Endodermal cell (in vitro differentiated cells): ENCODE measurements at places on chromosomes 2 and 18. TPM values are rescaled to one million over a fixed set of nuclear protein-coding genes. Genes with fewer than 3 reads are reported as not detected.

DNA sequence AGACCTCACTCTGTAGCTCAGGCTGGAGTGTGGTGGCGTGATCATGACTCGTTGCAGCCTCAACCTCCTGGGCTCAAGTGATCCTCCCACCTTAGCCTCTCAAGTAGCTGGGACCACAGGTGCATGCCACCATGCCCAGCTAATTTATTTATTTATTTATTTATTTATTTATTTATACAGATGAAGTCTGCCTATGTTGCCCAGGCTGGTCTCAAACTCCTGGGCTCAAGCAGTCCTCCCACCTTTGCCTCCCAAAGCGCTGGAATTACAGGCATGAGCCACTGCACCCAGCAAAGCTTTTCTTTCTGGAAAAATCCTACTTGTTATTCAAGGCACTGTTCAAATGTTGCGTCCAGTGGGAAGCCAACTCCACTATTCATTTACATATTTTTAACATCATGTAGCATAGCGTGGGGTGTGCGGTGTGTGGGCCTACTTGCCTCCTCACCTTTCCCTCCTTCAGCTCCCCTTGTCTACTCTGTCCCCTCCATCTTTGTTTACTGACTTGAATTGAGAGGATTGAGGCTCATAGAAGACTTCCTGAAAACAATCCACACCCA lies 6.8 kb upstream of the RHOB start:
- peaks cover 7% of the 10 kb centered on the region for H3K27me3 ChIP-seq
- no peak overlapping the region for H3K4me3 ChIP-seq
- peaks cover 4% of the 10 kb centered on the region for H3K4me1 ChIP-seq
- H3K36me3 ChIP-seq: no peaks in the 10 kb centered on the region
- no peak overlapping the region for H3K27ac ChIP-seq
- peak; percentile 7 for DNase-seq

INHA gene
- 0.95 to 12.5 TPM (median 1.5 TPM) in 3 replicates for total RNA-seq

DNA sequence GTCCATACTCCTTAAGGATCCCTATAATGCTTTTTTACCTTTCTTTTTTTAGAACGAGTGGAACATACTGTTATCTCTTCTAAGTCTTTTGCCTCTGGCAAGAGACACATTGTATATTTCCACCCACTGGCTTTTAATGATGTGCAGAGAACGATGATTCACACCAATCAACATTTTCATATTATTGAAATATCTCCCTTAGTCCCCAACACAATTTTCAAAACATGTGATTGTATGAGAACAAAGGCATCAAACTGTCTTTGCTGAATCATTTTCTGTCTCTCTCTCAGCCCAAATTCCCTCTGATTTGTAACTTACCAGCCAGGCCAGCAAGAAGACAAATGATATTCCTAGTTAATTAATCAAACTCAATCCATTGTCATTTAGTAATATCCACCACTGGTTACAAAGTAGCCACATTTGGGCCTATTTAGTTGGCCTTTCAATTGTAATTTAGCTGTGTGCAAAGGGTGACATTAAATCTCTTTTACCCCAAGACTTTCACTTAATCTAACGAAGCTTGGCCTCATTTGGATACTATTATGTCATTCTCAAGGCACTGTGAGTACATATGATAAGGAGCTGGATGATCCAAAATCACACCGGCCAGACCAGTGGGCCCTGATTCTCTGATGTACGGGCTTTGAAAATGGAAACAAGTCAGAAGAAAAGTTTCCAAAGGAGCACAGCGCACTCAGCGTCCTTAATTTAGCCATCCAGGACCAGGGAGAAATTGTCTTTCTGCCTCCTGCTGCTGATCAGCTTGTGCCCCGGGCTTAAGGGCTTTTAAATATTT lies 185.1 kb downstream of the SCG2 start:
- DNase-seq: no peak
- no peaks in the 10 kb centered on the region for H3K4me1 ChIP-seq
- H3K4me3 ChIP-seq: no peak overlapping the region
- no peak overlapping the region for H3K27ac ChIP-seq
- H3K36me3 ChIP-seq: no peaks in the 10 kb centered on the region
- H3K27me3 ChIP-seq: peaks cover 10% of the 10 kb centered on the region

DNA sequence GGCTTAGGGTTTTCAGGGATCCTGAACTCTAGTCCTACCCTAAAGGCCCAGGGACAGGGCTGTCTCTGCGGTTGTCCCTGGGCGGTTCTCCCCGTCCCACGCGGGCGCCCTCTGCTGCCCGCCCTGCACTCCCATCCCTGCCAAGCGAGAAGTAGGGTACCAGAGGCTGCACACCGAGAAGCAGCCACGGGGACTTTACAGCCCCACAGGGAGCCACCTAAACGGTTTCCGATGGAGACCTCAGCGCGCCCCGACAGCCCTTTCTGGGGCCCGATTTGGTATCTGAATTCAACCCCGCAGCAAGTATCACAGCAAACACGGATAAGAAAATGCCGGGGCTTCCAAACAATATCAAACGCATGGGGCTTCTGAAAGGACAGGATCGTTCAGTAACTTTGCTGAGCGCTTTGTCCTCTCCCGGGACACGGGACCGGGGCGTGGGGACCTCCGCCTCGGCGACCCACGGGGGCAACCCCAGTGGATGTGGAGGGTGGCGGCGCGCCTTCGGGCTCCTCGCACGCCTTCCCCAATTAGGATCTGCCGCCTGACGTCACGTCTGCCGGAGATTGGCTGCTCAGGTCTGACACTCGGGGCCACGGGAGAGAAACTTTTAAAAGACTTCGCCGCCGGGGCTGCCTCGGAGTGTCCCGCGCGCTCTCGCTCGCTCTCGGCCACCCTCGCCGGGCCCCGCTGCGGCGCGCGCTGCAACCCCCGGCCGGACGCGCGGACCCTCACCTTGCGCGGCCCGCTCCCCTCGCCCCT lies at the start of gene LTBP1:
LTBP1 (plus strand) TSS at position 640 of the 762 bp plus-strand sequence. CDS start 372 bp downstream, outside the sequence.
- H3K4me1 ChIP-seq: no peaks in the 10 kb centered on the region
- DNase-seq: peak; percentile 89
- H3K36me3 ChIP-seq: no peaks in the 10 kb centered on the region
- H3K27ac ChIP-seq: no peak within 1 kb of the TSS
- H3K4me3 ChIP-seq: peak within 1 kb of the TSS; percentile 93

GRCh38 chr18:1751249-1751648 lies 820.1 kb downstream of the METTL4 start:
- no peaks in the 10 kb centered on the region for H3K4me1 ChIP-seq
- DNase-seq: no peak
- H3K27me3 ChIP-seq: no peaks in the 10 kb centered on the region
- H3K27ac ChIP-seq: no peak overlapping the region
- no peaks in the 10 kb centered on the region for H3K36me3 ChIP-seq

ATP8B1 gene
- total RNA-seq: 0.74 to 4.1 TPM (median 1.7 TPM) in 3 replicates

- H3K27ac ChIP-seq: no peak overlapping the region
- peaks cover 4% of the 10 kb centered on the region for H3K27me3 ChIP-seq
These were observed 227.1 kb downstream of the ANAPC1 start for GRCh38 chr2:111656894-111657293.

LYPD6B gene
- 12.6 and 12.8 TPM in 2 replicates for total RNA-seq

- no peaks in the 10 kb centered on the region for H3K36me3 ChIP-seq
- no peak overlapping the region for H3K27ac ChIP-seq
- no peak overlapping the region for H3K4me3 ChIP-seq
- no peaks in the 10 kb centered on the region for H3K4me1 ChIP-seq
- no peak for DNase-seq
These were observed 46.0 kb downstream of the ADCY3 start for GRCh38 chr2:24874035-24874434.

- H3K27me3 ChIP-seq: no peaks in the 10 kb centered on the region
- no peaks in the 10 kb centered on the region for H3K4me1 ChIP-seq
- no peaks in the 10 kb centered on the region for H3K36me3 ChIP-seq
- no peak overlapping the region for H3K4me3 ChIP-seq
- DNase-seq: no peak
These were observed 40.0 kb upstream of the BIN1 start for GRCh38 chr2:127146820-127147502.

STK11IP gene
- 25.4 to 34.1 TPM (median 31.1 TPM) in 3 replicates for total RNA-seq

DNA sequence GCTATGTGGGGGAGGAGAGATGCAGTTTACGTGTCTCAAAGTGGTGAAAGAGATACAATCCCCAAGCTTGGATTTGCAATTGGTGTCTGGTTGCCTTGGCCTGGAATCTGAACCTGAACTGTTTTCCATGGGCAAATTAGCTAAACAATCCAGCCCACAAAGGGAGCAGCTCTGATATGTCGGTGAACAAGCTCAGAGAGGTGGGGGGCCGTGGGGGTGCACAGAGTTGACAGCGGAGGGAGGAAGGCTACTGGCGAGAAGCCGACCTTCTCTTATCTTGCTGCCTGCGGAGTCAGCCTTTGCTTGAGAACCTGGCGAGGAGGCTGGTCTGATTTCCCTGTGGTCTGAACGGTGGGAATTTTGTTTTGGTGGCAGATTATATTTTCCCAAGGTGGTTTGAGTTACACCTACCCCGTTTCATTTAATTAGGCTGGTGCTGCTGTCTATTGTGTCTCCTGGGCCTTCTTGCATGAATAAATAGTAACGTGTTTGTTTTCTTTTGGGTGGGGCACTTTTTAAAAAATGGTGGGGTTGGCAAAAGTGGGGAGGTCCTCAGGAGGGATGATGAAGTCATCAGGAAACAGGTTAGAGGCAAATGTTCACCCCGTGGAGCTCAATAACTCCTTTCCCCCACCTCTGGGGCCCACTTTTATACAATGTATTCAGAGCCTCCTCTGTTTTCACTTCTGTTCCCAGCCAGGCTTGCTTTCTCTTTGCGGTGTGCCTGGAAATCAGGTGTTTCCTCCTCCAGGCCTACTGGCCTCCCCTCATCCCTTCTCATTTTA lies 80.9 kb upstream of the IGFBP5 start:
- no peaks in the 10 kb centered on the region for H3K36me3 ChIP-seq
- no peaks in the 10 kb centered on the region for H3K4me1 ChIP-seq
- no peak overlapping the region for H3K4me3 ChIP-seq
- no peak for DNase-seq
- H3K27me3 ChIP-seq: no peaks in the 10 kb centered on the region

EFHD1 gene
- 6.4 and 6.8 TPM in 2 replicates for total RNA-seq

DNA sequence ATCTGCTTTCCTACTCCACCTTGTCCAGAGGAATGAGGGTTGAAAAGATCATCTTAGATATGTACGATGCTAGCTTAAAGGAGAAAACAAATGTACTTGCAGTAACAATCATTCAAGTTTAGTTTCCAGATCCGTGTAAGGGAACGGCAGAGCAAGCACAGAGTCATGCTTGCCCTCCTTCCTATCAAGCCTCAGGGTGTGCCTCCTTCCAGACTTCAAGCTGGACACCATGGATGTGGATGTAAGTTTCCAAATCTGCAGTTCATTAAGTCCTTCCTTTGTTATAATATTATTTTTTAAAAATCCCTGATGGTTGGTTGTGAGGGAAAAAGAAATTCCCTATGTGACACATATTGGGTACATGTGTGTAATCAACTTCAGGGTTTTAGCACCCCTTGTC lies 238.9 kb upstream of the NT5C1B start:
- no peak overlapping the region for H3K27ac ChIP-seq
- peaks cover 19% of the 10 kb centered on the region for H3K4me1 ChIP-seq
- DNase-seq: no peak

GRCh38 chr2:218806346-218806978 lies 24.5 kb downstream of the CYP27A1 start:
- no peaks in the 10 kb centered on the region for H3K27me3 ChIP-seq
- H3K36me3 ChIP-seq: peaks cover 2% of the 10 kb centered on the region
- no peak for DNase-seq
- H3K27ac ChIP-seq: no peak overlapping the region
- peaks cover 6% of the 10 kb centered on the region for H3K4me1 ChIP-seq
- H3K4me3 ChIP-seq: no peak overlapping the region

GRCh38 chr2:179932786-179933185 lies 71.4 kb upstream of the ZNF385B start:
- no peak overlapping the region for H3K4me3 ChIP-seq
- H3K36me3 ChIP-seq: no peaks in the 10 kb centered on the region
- DNase-seq: no peak
- no peaks in the 10 kb centered on the region for H3K4me1 ChIP-seq
- H3K27ac ChIP-seq: no peak overlapping the region

MEX3C gene
- 68.4 and 70.2 TPM in 2 replicates for total RNA-seq

DNA sequence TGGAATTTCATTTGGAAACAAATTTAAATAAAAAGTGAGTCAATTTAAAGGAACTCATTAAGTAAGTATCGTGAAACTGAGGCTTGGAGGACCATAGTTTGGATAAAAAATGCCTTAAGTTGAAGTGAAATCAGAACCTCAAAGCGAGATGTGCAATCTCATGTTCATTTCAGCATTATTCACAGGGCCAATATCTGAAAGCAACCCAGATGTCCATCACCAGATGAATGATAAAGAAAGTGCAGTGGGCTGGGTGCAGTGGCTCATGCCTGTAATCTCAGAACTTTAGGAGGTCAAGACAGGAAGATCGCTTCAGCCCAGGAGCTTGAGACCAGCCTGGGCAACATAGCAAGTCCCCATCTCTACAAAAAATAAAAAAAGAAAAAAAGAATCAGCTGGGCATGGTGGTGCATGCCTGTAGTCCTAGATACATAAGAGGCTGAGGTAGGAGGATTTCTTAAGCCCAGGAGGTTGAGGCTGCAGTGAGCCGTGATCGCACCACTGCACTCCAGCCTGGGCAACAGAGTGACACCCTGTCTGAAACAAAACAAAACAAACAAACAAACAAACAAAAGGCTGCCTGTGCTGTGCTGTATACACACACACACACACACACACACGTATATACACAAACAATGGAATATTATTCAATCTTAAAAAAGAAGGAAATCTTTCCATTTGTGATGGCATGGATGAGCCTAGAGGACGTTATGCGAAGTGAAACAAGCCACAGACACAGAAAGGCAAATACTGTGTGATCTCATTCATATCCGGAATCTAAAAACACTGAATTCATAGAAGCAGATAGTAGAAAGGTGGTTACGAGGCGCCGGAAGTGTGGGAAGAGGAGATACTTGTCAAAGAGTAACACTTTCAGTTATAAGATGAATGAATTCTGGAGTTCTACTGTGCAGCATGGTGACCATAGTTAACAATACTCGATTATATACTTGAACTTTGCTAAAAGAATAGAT lies 14.5 kb downstream of the SH3RF3 start:
- peaks cover 7% of the 10 kb centered on the region for H3K4me1 ChIP-seq
- peaks cover 4% of the 10 kb centered on the region for H3K27me3 ChIP-seq

DNA sequence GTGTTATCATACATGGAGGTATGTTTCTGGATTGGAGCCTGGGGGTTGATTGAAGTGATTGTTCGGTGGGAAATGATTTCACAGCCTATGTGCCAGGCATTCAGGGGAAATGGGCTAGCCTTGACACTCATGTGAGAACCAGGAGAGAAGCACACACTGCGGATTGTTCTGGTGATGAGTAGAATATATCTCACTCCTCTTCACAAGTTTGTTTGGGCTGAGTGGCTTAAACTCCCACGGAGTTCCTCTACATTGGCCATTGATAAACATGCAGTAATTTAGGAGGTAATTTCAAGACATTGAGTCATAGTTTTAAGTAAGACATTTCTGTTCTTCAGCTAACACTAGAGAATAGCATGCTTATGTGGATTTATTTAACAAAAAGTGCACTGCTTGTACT lies 498.9 kb upstream of the NETO1 start:
- H3K36me3 ChIP-seq: no peaks in the 10 kb centered on the region
- no peak overlapping the region for H3K4me3 ChIP-seq
- no peaks in the 10 kb centered on the region for H3K27me3 ChIP-seq
- H3K27ac ChIP-seq: no peak overlapping the region
- no peaks in the 10 kb centered on the region for H3K4me1 ChIP-seq
- no peak for DNase-seq

- H3K36me3 ChIP-seq: peaks cover 5% of the 10 kb centered on the region
- DNase-seq: no peak
- no peaks in the 10 kb centered on the region for H3K4me1 ChIP-seq
- H3K27ac ChIP-seq: peak overlapping the region; percentile 87
- H3K4me3 ChIP-seq: no peak overlapping the region
- H3K27me3 ChIP-seq: no peaks in the 10 kb centered on the region
These were observed 957.0 kb downstream of the CPS1 start for GRCh38 chr2:211513446-211513845.

GRCh38 chr18:8501044-8501443 lies 108.2 kb upstream of the RAB12 start:
- H3K4me3 ChIP-seq: no peak overlapping the region
- H3K4me1 ChIP-seq: no peaks in the 10 kb centered on the region
- no peak overlapping the region for H3K27ac ChIP-seq
- DNase-seq: no peak
- H3K36me3 ChIP-seq: no peaks in the 10 kb centered on the region
